ENCODE measurements at places on chromosomes 12 and 14.

DNA sequence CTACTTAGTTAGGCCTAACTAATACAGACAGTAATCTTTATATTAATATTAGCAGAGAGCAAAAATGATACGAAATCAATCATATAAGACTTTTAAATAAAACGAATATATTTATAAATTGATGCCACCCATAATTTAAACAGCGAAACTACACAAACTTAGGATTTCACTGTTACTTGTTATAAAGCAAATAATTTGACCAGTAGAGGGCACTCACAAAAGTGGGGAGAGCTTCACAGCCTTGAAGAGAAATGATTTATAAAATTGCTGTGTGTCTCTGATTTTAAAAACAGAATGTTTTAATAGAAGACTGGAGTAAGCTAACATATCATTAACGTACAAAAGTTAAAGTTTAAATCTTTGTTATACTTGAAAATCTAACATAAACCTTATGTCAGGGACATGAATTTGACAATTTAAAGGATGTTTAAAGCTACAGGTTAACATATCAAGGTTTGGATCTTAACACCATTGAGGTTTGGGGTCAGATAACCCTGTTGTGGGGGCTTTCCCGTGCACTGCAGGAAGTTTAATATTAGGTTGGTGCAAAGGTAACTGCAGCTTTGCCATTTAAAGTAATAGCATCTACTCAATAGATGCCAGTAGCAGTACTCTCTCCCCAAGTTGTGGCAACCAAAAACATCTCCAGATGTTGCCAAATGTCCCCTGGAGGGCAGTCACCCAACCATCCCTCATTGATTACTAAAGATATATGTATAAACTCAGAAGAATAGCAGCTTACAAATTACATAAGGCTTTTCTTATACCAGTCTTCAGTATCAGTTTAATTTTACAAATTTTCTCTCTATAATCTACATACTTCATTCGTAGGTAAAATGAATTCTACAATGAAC, 9.3 kb downstream of the KRAS start:
- no peak for DNase-seq

- no peak for DNase-seq
These were observed 198.2 kb downstream of the CHST11 start for GRCh38 chr12:104654665-104655609.

- no peak for DNase-seq
These were observed 4.8 kb upstream of the GLT8D2 start for GRCh38 chr12:104054681-104055346.

- DNase-seq: no peak
These were observed 5.2 kb downstream of the IRF2BPL start for GRCh38 chr14:77023001-77023996.

- no peak for DNase-seq
These were observed 22.9 kb upstream of the CATSPERB start for GRCh38 chr14:91754819-91755218.

- no peak for DNase-seq
These were observed 979 bp downstream of the DDX54 start for GRCh38 chr12:113184098-113184899.

DNA sequence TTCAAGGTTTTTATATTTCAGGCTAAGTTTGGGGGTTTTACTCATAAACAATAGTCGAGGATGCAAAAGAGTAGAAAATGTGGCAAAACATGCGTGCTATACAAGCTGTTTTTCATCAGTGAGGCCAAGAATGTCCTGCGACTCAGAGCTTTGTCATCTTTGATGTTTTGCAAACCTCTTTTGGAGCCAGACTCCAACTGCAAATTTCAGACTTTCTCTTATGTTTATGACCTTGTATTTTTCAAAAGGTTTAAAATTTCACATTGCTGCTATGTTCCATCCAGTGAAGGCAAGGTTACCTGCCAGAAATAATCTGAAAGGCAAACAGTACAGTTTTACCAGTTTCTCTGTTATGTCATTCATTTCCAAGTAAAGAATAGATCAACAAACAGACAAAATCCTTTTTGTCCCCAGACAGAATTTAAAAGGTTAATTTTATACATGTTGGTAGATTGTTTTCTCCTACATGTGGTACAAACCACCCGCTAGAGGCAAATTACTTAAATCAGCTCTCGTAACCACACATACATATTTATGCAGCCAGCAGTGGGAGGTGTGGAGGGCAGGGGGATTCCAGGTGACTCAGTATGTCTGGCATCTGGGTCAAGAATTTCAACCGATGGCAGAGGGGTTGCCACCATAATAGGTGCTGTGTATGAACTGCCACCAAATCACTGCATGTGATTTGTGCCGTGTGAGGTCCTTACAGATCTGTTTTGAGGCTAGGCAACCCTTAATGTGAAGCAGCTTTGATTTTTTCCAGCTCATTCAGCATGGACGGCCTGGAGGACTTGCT, 119.8 kb upstream of the CPM start:
- peak; percentile 16 for DNase-seq

DNA sequence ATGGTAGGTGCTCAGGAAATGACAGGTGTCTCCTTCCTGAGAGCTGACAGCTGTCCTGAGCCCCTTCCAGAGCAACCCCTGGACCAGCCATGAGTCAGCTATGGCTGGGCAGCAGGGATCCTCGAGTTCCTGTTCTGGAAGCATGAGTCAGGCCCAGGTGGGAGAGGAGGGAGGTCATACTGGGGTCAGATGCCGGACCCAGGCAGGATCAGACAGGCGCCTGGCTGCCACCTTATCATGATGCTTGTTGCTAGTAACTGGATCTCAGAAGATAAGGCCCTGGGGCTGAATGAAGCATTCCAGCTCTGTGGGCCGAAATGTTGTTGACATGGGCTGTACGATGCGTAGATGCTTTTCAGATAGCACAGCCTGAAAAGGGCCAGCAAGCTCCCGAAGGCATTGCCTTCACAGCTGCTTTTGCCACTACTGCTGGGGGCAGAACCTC, 17.4 kb upstream of the KRT7 start:
- DNase-seq: no peak

DNA sequence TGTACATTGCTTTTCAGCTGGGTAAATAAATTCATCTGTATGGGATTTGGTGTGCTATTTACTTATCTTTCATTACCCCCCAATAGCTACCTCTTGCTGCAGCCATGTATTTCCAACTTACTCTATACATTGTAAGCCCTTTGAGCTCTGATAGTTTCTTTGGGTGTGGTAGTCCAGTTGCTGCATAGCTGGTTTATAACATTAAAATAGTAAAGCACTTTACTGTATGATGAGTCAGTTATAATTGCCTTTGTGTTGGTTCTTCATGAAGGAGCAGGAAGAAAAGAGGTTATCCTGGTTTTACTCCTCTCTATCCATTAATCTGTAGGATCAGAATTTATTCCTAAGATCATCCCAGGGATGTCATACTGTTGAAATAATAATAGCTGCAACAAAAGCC, 15.7 kb downstream of the TBC1D30 start:
- no peak for DNase-seq

DNA sequence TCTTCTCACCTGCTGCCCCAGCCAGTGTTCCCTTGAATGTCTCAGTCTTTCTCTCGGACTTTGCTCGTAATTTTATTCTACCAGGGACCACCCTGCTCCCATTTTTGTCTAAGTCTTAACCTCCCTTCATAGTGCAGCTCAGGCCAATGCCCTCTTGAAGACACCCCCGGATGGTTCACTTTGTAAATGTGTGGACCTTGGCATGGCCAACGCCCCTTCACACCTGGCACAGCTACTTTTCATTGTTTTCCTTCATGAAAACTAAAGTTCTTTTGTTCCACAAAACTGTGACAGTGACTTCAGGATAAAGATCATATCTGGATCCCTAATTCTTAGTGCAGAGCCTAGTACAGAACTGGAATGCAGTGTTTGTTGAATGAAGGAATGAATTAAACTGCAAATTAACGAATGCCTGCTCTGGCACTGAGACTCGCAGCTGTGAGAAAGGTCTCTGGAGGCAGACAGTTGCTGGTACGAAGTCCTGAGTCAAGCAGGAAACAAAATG, 3.5 kb upstream of the RNASE4 start:
- DNase-seq: no peak

- DNase-seq: no peak
These were observed 231.2 kb downstream of the CHST11 start for GRCh38 chr12:104687823-104688573.

GRCh38 chr12:120263748-120264085, 1.8 kb downstream of the PXN start:
- no peak for DNase-seq

GRCh38 chr14:92943855-92944570, 21.1 kb downstream of the CHGA start:
- DNase-seq: no peak

DNA sequence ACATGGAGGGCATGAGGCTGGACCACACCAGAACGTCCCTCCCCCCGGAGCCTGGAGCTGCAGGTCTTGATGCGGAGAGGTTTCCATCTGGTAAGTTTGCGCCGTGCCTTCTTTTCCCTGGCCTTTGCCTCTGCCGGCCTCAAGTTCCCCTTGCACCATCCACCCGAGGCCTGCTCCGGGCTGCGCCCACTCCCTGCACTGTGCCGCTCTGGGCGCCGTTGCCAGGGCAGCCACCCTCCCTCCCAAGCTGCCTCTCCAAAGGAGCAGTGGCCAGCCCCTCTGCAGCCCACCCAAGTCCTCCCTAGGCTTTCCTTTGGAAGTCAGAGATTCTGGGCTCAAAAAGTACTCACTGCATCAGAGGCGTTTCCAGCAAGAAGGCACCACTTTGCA, 46.2 kb upstream of the MEG3 start:
- no peak for DNase-seq

DNA sequence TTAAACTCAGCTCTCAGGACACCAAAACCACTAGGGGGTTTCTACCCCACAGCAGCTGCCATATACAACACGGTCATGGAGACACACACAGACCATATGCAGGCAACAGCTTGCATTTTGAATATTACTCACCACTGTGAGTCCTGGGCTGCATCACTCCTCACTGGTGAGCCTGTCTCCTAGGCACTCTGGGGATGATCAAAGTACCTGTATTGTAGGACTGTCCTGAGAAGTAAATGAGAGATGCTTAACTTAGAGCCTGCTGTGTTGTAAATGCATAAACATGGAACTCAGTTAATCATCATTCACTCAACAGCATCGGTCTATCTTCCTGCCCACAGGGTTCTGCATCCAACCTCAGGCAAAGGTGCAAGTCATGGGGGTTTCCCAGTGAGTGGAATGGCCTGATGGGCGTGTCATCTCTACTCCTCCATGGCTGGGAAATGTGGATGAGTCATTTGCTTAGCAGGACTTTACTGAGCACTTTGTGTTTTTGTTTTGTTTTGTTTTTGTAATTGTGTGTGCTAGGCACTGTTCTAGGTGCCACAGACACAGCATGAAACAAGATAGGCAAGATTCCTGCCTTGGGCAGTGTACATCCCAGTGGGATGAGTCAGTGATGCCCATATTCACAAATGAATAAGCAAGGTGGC, 1141.2 kb upstream of the TMEM132C start:
- no peak for DNase-seq

DNA sequence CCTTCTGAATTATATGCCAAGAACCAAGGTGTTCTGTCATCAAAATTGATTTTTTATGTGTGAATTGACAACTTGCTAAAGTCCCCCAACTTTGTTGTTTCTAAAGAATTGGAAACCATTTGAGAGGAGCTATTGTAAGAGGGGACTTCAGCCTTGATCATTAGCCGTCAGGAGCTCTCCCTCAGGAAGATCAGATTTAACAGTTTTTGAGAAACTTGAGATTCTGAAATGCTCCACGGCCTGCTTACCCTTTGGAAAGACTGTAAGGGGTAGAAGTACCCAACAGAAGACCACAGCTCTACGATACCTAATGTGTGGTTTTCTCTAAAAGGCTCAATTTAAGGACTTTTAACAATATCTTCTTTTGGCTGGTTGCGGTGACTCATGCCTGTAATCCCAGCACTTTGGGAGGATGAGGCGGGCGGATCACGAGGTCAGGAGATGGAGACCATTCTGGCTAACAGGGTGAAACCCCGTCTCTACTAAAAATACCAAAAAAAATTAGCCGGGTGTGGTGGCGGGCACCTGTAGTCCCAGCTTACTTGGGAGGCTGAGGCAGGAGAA, 51.1 kb downstream of the BAZ2A start:
- no peak for DNase-seq

DNA sequence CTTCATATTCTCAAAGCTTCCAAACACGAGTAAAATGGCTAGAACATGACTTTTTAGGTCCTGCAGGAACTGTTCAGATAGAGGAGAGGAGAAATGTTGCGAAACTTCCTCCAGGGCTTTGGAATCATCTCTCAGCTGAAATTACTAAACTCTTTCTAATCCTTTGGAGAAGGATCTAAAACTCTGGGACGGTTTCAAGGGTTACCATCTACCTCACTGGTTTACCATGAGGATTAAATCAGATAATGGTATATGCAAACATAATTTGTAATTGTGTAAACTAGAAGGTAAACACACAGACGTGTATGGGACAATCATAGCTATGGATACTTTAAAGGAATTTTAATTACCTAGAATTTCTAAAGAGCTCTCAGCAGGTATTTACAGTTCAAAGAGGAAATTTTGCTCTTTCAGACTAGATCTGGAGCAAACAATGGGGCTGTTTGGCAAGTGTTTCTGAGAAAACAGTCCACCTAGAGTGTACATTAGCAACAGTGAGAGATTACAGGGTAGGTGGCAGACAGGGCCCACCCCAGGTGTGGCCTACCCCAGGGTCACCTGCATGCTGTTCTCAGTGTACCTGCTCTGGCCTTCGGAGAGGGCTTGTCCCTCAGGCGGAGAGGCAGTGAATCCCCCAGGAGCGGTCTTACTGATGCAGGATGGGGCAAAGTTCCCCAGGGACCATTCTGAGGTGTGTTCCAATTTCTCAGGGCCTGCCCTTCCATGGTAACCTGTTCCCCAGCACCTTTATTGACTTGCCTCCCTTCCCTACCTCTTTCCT, 124.7 kb upstream of the MAX start:
- DNase-seq: no peak

DNA sequence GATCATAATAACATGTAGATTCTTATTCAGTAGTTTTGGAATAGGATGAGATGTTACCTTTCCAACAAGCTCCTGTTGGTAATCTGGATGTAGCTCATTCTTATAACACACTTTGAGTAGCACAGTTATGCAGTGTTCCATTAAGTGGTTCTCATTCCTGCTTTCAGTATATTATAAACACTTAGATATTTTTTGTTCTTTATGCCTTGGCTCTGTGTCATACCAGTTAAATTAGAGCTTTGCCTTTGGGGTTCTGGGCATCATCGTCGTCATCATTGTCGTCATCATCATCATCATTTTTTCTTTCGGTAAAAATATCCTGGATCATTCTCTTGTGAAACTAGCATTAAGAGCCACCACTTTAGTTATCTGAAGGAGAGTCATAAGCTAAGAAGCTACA, 87.5 kb downstream of the FUT8 start:
- no peak for DNase-seq

DNA sequence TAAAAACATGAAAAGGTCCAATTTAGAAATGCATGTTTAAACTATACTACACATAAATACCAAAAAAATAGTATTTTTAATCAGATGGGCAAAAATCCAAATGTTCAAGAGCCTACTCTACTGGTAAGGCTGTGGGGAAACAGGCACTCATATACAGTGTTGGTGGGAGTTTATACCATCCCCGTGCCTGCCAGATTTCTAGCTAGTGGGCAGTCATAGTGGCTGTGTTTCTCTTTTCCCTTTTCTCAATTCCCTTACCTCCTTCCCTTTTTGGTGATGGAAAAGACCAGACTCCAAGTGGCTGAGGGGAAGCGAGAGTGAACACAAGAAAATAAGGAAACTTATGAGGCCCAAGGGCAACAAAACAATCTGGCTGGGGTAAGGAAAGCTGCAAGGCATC, 14.7 kb downstream of the ZNF641 start:
- no peak for DNase-seq
